ENCODE measurements at places on chromosomes 2 and 18.

DNA sequence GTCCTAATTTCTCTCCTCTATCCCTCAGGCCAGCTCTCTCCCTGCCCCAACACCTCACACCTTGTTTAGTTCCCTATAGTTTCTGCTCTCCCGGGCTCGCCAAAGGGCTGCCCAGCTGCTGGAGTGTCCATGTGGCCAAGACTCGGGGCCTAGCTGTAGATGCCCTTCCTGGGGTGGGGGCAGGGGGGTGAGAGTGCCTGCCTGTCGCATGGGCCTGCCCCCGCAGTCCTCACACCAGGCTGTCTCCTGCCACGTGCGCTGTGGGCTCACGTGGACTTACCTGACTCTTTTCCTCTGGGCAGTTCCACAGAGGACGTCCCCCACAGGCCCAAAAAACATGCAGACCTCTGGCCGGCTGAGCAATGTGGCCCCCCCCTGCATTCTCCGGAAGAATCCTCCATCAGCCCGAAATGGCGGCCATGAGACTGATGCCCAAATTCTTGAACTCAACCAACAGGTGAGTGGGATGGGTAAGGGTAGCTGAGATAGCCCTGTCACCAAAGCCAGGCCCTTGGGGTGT, 7.4 kb upstream of the TMEM214 start:
- DNase-seq: no peak

DNA sequence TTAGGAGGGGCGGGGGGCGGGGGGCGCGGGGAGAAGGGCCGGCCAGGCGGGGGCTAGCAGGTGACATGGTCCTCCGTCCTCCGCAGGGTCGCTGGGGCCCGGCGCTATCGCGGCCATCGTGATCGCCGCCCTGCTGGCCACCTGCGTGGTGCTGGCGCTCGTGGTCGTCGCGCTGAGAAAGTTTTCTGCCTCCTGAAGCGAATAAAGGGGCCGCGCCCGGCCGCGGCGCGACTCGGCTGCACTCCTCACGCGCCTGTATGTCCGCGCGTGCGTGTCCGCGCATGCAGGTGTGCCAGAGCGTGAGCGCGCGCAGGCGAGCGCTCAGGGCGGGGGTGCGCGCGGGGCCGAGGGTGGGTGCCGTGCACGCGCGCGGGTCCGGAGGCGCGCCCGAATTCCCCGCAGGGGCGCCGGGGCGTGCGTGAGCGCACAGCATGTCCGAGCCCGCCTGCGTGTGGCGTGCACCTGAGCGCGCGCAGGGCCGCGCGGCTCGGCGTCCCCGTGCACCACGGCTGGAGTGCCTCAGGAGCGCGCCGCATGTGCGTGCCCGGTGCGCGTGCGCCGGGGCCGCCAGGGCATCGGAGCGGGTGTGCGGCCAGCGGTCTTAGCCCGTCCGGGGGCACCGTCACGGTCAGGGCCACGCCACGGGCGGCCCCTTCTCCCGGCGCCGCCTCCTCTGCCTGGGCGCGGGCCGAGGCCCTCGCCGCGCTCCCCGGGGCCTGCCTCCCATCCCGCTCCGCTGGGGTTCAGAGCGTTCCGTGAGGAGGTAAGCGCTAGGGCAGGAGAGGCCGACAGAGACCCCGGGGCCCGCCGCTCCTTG, 6.3 kb downstream of the SNORC start:
- peak; percentile 59 for DNase-seq

GRCh38 chr2:10402062-10402585, 46.0 kb downstream of the ODC1 start:
- no peak for DNase-seq

GRCh38 chr2:159795841-159796690, 1.9 kb downstream of the CD302 start:
- DNase-seq: no peak

DNA sequence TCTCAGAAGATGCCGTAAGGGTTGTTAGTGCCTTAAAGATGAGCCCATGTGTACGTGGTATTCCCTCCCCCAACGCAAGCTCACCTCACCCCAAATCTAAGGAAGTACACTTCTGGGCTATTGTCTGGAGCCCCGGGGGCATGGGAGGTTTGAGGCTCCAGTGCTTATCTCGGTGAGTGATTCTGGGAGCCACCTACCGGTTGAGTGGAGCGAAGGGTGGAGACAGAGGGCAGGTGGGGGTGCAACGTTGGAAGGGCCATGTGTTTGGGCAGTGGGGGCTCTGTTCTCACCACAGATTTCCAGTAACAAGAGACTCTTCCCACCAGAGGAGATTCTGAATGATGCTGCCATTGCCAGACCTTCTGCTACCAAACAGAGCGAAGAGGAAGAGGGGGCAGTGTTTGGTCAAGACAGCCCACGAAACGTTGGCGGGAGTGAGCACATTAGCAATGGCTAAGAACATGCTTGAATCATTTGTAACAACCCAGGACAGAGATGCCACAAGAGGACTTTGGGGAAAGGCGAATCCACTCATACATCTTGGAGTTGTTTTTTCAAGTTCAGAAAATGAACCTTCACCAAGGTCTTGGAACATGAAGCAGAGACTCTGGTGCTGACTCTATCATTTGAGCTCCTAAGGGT, 38.7 kb downstream of the TWIST2 start:
- DNase-seq: no peak

- no peak for DNase-seq
Measured at GRCh38 chr2:239193925-239194677, 206.7 kb downstream of the HDAC4 start.

DNA sequence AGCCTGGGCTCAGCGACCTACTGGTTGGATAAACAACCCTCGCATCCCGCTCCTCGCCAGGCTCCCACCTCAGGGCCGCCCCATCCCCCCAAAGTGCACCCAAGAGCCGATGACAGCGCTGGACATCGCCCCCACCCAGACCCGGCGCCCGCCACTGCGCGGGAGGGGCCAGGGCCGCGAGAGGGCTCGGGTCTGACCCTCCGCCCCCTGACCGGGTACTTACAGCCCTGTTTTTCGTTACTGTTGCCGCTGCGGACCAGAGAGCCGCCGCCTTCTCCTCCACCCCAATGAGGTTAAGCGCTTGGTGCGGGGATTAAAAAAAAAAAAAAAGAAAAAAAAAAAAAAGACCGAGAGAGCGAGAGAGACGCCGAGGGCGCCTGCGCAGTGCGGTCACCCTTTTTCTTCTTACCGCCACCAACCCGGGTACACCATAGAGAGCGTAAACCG, at the start of gene CLASP1:
Gene CLASP1 (minus strand): TSS at position 314 of the 447 bp plus-strand sequence. CDS start 43,567 bp downstream, outside the sequence.
- DNase-seq: no peak

GRCh38 chr2:45833968-45834344, 182.5 kb downstream of the PRKCE start:
- no peak for DNase-seq

- DNase-seq: no peak
Measured at GRCh38 chr2:189143925-189144324, 35.6 kb downstream of the COL5A2 start.

GRCh38 chr2:186827411-186827810, 21.6 kb downstream of the ZSWIM2 start:
- no peak for DNase-seq

GRCh38 chr18:70522183-70522680, 233.4 kb downstream of the SOCS6 start:
- DNase-seq: no peak

DNA sequence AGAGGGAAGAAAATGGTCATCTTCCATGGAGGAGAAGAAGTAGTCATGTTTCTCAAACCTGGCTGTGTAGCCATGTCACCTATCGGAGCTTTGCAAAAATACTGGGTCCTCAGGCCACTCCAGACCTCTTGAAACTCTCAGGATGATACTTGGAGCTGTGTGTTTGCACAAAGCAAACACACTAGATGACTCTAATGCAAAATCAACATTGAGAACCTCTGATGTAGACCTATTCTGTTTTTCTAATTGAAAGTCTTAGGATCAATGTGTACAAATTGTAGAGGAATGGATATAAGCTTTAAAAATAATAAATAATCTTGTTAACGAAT, 444.3 kb downstream of the RND3 start:
- DNase-seq: no peak

DNA sequence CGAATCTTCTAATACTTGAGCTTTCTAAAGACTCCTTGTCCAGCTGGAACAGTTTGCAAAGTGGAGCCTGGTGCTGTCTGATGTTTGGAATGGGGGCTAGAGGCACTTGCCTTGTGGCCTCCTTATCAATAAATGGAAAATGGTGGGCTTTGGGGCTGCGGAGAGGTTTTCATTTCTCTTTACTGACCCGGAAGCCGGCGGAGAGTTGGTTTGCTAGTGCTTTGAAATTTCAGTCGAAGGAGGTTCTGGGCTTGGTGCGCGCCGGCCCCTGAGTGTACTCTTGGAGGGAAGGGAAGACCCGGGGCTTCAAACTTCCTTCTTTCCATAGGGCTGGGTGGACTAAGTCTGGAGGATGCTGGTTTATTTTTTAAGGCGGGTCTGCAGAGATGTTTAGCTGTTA, 714 bp downstream of the RPIA start:
- DNase-seq: peak; percentile 66

GRCh38 chr2:177165061-177165583, 47.5 kb upstream of the HNRNPA3 start:
- no peak for DNase-seq

GRCh38 chr18:56168049-56168781, 470.2 kb downstream of the TXNL1 start:
- DNase-seq: no peak

DNA sequence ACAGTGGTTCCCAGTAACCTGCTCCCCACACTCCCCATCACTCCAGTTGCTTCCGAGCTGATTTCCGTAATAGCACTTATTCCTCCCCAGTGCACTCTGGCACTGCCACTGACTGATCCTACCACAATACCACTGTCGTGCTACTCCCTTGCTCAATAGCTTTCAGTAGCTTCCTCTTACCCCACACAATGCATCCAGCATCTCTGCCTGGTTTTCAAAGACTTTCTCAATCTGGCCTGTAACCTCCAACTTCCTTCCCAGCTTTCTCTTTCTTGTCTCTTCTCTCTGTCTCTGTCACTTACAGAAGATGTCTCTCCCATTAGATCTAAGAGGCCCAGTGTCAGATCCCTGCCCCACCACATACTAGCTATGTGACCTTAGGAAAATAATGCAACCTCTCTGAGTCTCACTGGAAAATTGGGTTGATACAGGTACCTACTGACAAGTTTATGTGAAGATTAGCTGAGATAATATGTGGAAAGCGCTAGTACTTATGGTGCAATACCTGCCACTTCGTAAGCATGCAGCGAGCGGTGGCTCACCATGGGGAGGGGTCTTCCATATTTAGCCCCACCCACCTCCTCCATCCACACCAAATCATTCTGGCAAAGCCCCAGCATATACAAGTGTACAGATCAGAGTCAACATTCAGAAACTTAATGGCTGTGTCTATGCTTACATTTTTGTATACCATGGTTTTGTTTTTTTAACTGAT, 36.7 kb downstream of the SFXN5 start:
- DNase-seq: no peak

GRCh38 chr2:29977284-29977683, 55.9 kb upstream of the ALK start:
- DNase-seq: no peak

DNA sequence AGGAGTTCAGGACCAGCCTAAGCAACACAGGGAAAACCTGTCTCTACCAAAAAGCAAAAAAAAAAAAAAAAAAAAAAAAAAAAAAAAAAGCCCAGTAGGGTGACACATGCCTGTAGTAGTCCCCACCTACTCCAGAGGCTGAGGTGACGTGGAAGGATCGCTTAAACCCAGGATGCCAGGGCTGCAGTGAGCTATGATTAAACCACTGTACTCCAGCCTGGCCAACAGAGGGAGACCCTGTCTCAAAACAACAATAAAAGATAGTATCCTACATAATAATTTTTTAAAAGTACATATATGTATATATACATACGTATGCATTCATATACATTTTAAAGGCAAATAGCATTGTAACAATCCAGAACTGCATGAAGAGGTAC, 51.7 kb downstream of the SOS1 start:
- DNase-seq: no peak

DNA sequence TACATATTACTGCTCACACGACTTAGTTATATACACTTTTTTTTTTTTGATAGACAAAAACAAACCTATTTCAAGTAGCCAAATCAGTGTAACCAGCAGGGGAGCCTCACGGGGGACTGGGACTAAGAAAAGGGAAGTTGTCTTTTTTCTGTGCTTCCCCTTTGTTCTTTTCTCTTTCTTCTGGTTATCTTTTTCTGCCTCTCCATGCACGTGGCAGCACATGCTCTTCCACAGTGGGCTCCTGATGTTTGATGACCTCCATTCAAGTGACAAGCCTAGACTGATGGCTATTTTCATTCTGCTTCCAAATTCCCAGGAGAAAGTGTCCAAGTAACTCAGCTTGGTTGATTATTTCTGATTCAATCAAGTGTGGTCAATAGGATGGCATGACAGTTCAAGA, 98.2 kb upstream of the STK39 start:
- DNase-seq: no peak

- no peak for DNase-seq
Measured at GRCh38 chr2:198991431-198991830, 466.3 kb downstream of the SATB2 start.

DNA sequence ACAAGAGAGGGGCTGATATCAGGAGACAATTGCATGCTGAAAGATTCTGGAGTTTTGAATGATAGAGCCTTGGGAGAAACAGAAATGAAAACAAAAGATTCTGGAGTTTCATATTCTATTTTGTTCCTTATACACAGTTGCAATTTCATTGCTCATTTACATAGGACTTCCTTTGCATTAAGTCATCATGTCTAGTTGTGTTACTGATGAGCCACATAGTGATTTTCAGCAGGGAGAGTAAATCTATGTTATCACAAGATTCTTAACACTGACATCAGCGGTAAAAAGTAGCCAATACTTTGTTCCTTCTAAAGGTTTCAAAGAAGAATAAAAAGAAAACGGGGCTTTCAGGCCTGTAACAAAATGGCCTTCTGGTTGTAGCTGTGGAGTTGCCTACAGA, 7.1 kb downstream of the ADAM17 start:
- no peak for DNase-seq

DNA sequence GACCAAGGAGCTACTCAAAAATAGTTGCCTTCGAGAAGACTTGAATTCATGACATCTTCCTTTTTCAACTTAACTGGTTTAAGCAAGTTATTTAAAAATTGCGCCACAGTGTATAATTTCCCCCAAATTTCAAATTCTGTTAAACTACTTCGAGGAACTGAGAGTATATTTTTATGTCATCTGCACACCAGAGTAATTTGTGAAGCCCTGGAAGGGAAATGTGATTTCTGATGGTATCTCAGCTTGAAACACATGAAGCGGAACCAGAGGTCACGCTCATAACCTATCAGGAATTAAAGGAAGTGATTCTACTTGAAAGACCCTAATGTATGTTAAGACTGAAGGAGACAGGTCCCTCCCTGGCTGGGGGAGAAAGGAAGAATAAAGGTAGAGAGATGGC, 33.9 kb upstream of the DARS1 start:
- no peak for DNase-seq

GRCh38 chr2:144489315-144489916, 30.5 kb downstream of the ZEB2 start:
- no peak for DNase-seq

DNA sequence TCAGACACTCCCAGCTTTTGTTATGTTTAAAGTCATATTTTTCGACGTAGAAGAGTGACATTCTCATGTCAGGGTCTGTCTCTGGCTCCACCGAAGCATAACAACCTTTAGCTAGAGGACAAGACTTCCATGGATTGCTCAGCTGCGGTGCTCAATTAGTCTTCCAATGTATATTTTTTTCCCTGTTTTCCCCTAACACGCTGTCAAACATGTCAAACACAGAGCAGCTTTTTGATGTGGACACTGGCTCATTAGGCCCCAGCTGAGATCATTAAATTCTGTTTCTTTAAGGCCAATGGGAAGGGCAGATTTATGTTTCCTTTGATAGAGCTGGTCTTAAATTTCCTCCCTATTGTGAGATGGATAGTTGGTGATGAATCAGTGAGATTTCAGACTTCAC, 525.4 kb downstream of the PIK3C3 start:
- no peak for DNase-seq

Measured in activated naive CD4-positive, alpha-beta T cell treated with anti-CD3 and anti-CD28 coated beads, Interleukin-2, amount 10 ng/mL, durations not matched to agents 7 days and 5 days (primary cell).